ENCODE measurements at places on chromosomes 7 and 10. TPM values are rescaled to one million over a fixed set of nuclear protein-coding genes. Genes with fewer than 3 reads are reported as not detected.

Gene ZNF25
- polyA plus RNA-seq = 9.5 TPM

Gene AGAP6
- 21.2 TPM for polyA plus RNA-seq

Gene MLXIPL
- 34.2 TPM for polyA plus RNA-seq

Gene SPDYE2B
- 3.3 TPM for polyA plus RNA-seq

Gene MBLAC1
- 2.9 TPM for polyA plus RNA-seq

Gene OR2A12
- polyA plus RNA-seq = not detected

Gene ADAMTS14
- 0.90 TPM for polyA plus RNA-seq

Gene CALHM3
- 0.88 TPM for polyA plus RNA-seq

Gene SP8
- polyA plus RNA-seq = 0.26 TPM

Gene BAMBI
- polyA plus RNA-seq = 24.4 TPM

Gene SPAG6
- polyA plus RNA-seq = 258 TPM

Gene IQUB
- polyA plus RNA-seq = 49.2 TPM

Gene GPR141
- 1.8 TPM for polyA plus RNA-seq

Gene AGBL3
- polyA plus RNA-seq = 13.9 TPM

Gene SPDYE16
- polyA plus RNA-seq = 4.1 TPM

Gene SRGN
- 61.1 TPM for polyA plus RNA-seq

Gene IGFBP1
- 0.33 TPM for polyA plus RNA-seq

Gene FXYD4
- 2.6 TPM for polyA plus RNA-seq

Gene ASB4
- 1.0 TPM for polyA plus RNA-seq

Gene TMEM254
- 69.6 TPM for polyA plus RNA-seq

Gene CELF2
- 17.5 TPM for polyA plus RNA-seq

Gene NEURL1
- 19.8 TPM for polyA plus RNA-seq

Gene GNGT1
- polyA plus RNA-seq = not detected

Gene GIMAP6
- polyA plus RNA-seq = 16.2 TPM

Gene EBLN1
- polyA plus RNA-seq = 3.5 TPM

Gene ASB10
- polyA plus RNA-seq = 0.18 TPM

Gene TPST1
- 55.7 TPM for polyA plus RNA-seq

Gene SYT15
- 2.1 TPM for polyA plus RNA-seq

Gene POU6F2
- 1.3 TPM for polyA plus RNA-seq

Gene CEP55
- polyA plus RNA-seq = 28.1 TPM

Gene GNAT3
- polyA plus RNA-seq = 0.38 TPM

Gene CALCR
- 0.76 TPM for polyA plus RNA-seq

Gene CHST15
- 12.8 TPM for polyA plus RNA-seq

Gene CUBN
- polyA plus RNA-seq = 19.2 TPM

Gene WNT8B
- polyA plus RNA-seq = 0.20 TPM

Gene KNDC1
- 4.2 TPM for polyA plus RNA-seq

Gene GFRA1
- 8.6 TPM for polyA plus RNA-seq

Gene SCIN
- 21.9 TPM for polyA plus RNA-seq

Gene ASB15
- 5.7 TPM for polyA plus RNA-seq

Gene NRBF2
- polyA plus RNA-seq = 18.9 TPM
